ENCODE measurements at places on chromosomes 5 and 9. TPM values are rescaled to one million over a fixed set of nuclear protein-coding genes. Genes with fewer than 3 reads are reported as not detected.

GRCh38 chr9:6702707-6703106 lies 55.1 kb upstream of the KDM4C start:
- peak; percentile 56 for DNase-seq

GRCh38 chr5:137760719-137761516 lies 6.8 kb upstream of the HNRNPA0 start:
- DNase-seq = peak; percentile 83

Gene ANKRD31
- total RNA-seq = 0.02 TPM

Gene PCDHA2
- not detected for total RNA-seq

Gene LRRC19
- total RNA-seq = not detected

All from M059J (cell line).